ENCODE measurements at places on chromosomes 13 and 19.
A peak's percentile ranks its signal among the peaks of the same experiment; 100 is the strongest.

DNA sequence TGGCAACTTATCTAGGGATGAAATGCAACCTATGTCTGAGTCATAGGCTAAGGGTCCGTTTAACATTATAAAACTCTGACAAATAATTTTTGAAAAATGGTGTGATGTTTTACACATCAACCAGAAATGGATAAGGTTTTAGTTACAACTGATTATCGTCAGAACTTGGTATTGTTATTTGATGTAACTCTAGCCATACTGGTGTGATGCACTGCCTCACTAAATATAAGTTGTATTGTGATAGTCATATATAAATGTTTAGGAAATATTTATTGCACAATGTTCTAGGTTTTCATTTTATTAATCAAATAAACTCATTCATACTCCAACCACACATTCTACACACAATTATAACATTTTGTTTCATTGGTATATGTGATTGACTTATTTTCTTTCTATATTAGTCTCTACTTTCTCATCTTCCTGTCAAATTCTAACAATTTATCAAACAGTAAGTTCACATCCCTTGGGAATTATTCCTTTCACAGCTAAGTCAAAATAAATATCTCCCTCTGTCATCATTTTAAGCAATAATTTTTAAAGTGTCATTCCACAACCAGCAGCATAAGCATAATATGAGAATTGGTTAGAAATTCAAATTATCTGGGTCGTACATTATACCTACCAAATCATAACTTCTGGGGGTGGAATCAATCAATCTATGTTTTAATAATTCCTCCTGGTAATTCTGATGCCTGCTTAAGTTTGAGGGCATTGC lies 873.9 kb downstream of the SLITRK1 start:
- DNase-seq = no peak

DNA sequence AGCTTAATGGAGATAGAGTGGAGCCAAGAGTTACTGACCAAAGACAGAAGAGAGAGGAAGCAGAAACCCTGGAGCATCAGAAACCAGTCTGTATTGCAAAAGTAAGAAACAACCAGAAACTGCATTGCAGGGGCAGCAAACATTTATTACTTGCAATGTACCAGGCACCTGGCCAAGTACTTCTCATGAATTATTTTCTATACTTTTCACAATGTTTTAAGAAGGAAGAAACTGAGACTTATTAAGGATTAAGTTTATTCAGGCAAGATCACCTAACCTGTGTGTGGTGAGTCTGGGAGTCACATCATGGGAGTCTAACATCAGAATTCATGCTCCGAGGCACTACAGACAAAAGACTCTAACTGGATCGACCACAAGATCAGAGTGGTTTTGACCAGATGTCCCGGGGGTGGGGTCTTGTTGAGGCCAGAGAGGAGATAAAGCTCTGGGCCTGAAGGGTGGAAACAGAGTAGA lies 47.4 kb downstream of the TNFRSF19 start:
- DNase-seq = no peak

DNA sequence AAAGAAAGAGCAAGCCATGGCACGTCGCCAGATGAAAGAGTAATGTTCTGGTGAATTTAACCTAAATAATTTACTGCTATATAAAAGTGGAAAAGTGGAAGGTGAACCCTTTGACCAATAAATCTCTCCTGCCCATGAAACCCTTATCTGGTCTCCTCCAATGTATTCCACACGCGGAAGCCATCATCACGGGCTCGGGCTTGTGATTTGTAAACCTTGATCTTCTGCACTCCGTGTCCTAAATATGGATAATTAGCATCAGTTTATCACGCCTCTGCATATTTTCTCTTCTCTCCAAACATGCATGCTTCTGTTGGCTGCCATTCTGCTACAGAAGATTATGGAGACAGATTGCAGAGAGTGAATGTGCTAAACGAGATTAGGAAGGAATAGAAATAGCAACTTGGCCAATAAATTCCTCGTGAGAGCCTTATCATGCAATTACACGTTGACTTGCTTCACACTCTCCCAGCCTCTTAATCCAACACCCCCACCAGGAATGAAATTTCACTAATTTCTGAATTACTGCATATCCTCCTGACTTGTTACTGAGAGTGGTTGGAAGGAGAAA lies 34.5 kb downstream of the SOX1 start:
- DNase-seq = no peak

DNA sequence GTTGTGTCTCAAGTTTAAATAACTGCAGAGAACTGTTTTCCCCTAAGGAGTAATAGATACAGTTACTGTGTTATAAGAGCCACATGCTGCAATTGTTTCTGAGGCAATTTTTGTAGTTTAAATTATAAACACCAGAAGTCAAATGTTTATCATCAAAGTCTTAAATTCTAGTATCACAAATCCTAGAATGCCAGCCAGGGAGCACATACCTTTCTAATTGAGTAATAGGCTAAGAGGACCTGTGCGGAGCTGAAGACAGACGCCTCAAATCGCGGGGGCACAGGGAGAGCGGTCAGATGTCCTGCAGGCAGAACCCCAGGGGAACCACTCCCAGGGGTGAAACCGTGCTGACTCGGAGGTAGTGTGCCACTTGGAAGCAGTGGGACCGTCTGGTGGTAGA lies 65.2 kb upstream of the TNFRSF19 start:
- no peak for DNase-seq

DNA sequence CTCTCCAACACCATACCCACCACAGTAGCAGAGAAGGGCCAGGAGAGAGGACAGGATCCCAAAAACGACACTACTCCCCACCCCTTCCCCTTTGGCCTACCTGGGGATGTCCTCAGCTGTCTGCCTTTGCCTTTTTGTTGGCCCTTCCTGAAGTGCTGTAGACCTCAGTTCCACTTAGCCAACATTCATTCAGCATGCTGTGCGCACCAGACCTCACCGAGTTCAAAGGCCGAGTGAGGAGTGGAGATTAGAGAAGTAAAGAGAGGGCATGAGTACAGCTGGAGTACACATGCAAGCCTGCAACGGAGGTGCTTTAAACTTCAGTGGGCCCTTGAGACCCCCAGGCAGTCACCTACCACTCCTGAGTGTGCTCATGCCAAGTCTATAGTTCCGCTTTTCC lies 99.0 kb downstream of the TEX26 start:
- no peak for DNase-seq

- DNase-seq = no peak
Observed at GRCh38 chr19:55550321-55550650, 4.9 kb upstream of the SBK3 start.

DNA sequence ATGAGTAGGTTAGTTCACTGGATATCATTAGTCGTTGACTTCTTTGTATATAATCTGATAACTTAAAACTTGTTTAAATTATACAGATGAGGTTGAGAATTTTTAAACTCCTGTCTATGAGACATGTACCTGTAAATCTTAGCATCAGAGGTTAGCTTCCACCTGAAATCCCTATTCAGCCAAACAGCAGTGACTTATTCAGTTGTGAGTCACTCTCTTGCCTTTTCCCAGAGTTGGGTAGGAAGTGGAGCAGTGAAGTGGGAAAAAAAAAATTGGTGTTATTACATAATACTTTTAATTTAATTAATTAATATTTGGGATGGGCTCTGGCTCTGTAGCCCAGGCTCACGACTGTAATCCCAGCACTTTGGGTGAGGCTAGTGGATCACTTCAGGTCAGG lies 32.9 kb downstream of the ZNF701 start:
- DNase-seq = no peak

DNA sequence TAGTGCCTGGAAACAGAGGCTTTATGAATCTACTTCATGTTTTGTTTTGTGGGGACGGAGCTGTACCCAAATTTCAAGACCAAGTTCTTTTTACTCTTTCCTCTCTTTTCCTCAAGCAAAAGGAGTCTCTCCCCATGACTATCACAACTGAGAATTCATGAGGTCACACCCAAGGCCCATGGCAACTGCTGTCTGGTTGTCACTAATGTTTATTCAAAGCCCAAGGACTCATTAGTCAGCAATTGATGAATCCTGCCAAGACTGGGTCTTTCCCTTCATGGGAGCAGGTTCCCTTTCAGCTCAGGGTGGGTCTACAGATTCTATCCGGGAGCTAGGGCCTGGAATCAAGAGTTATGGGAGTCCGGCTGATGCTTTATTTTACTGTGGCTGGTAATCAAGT lies 441.5 kb upstream of the PCDH20 start:
- DNase-seq = no peak

DNA sequence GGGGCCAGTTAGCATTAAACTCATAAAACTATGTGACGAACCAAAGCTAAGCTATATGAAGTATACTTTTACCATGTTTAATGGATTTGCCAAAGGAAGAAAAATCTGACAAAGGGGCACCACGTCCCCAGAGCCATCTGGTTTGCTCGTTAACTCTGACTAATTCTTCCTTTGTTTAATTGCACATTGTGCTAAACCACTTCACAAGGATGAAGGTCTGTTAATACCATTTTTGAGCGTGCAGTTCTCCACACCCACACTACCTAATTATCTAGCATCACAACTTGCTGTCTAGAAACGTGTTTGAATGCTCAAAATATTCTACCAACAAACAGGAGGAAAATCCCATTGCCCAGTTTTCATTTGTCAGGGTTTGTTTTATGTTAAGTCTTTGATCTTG lies 74.8 kb downstream of the COL4A1 start:
- no peak for DNase-seq

DNA sequence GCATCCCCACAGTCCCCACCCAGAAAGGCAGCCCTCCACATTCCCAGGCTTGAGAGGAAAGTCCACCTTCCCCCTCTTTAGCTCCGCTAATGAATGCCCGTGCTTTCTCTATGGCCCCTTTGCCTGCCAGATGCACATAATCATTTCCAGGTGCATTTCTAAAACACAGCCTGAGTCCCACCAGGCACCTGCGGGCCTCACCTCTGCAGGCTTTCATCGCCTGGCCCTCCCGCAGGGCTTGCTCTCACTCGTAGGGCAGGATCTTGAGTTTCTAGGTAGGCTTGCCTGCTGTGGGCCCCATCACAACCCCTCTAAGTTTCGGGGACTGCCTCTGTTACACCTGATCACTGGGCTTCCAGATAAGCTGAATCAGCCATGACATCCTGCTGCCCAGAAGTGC lies 173.6 kb downstream of the ZNF536 start:
- no peak for DNase-seq

- DNase-seq = no peak
Observed at GRCh38 chr19:31504221-31504620, 155.0 kb upstream of the TSHZ3 start.

DNA sequence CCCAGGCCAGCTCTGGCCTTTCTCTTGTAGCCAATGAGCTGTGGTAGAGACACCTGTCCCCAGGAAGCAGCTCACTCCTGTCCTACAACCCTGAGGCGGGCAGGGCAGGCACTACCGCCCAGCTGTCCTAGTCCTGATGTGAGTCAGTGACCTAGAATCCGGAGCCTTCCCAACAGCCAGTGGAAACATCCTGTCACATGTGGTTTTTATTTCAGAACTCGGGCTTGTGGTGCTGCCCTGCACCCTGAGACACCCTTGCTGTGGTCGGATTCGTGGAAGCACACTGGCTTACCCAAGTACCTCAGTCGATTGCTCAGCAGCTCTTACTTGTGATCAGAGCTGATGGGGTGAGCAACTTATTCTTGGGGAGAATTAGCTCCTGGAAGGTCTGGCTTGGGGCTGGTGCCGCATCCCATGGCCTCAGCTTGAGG lies 83.6 kb upstream of the ARHGEF7 start:
- peak; percentile 84 for DNase-seq

DNA sequence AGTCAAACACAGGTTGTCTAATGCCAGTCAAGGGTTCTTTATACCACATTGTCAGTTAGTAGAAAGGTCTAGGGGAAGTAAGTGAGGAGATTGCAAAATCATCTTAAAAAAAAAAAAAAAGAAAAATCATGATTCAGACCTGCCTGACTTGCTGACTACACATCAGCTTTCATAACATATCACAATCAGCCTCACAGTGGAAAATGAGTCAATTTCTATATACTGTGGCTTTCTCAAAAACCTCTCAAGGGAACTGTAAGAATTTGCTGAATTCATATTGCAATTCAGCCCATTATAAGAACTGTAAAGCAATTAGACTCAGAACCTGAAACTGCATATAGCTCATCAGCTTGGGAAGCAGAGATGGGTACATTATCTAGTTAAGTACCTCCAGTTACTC lies 75.3 kb upstream of the GPC6 start:
- no peak for DNase-seq

DNA sequence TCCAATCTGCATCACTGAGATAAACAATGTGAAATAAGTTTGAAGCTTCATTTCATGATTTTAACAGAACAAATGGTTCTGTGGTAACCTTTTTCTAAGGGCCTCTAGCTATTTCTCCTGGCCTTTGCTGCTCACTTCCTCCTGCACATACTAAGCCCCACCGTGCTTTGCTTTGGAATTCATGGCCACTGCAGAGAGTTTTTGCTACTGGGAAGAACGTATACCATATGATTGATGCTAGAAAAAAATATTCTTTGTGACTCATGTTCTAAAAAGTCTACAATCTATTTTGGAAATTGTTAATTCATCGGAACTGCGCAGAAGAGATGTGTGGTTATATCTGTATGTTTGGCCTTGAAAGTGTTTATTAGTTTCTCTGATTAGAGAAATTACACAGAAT lies 747.3 kb downstream of the PCDH9 start:
- DNase-seq = no peak

- DNase-seq = no peak
Observed at GRCh38 chr13:113607889-113608635, 23.5 kb downstream of the TFDP1 start.

GRCh38 chr19:2225415-2226050 lies 10.6 kb downstream of the PLEKHJ1 start:
- no peak for DNase-seq

- no peak for DNase-seq
Observed at GRCh38 chr13:96762876-96763275, 231.4 kb downstream of the OXGR1 start.

DNA sequence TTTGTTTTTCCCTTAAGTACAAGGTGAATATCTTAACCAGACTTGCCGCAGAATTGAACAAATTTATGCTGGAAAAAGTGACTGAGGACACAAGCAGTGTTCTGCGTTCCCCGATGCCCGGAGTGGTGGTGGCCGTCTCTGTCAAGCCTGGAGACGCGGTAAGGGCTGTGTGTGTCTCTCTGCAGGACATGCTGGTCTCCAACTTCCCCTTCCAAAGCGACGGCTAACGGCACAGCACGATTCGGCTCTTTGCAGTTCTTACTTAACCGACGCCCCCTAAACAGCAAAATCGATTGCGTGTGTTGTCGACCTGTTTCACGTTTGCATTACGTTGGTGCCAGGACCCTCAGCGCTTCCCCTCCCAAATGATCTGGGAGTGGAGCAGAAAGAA lies 73.2 kb downstream of the GGACT start:
- DNase-seq = no peak

DNA sequence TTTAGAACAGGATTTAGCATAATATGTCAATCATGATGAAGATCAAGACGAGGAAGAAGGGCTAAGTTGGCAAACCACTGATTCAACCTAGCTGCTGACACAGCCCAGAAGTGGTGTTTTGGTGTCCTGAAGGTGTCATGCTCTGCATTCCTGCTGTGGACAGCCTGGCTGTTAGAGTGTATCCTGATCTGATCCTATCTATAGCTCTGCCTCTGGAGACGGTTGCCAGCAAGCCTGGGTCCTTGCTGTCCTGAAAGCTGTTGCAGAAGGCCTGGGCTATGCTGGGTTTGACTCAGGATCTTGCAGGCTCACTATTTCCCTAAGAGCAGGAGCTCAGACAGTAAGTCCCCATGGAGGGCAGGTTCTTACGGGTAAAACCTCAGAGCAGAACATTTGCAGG lies 416.4 kb downstream of the TSHZ3 start:
- DNase-seq = no peak

GRCh38 chr19:30692879-30693503 lies 320.8 kb downstream of the ZNF536 start:
- no peak for DNase-seq

- DNase-seq = no peak
Observed at GRCh38 chr13:75153834-75154233, 328.1 kb downstream of the TBC1D4 start.

Data from HFF-Myc (cell line).